Gastroesophageal sphincter (tissue), 4 donors: ENCODE measurements at places on chromosomes 16 and 17.

DNA sequence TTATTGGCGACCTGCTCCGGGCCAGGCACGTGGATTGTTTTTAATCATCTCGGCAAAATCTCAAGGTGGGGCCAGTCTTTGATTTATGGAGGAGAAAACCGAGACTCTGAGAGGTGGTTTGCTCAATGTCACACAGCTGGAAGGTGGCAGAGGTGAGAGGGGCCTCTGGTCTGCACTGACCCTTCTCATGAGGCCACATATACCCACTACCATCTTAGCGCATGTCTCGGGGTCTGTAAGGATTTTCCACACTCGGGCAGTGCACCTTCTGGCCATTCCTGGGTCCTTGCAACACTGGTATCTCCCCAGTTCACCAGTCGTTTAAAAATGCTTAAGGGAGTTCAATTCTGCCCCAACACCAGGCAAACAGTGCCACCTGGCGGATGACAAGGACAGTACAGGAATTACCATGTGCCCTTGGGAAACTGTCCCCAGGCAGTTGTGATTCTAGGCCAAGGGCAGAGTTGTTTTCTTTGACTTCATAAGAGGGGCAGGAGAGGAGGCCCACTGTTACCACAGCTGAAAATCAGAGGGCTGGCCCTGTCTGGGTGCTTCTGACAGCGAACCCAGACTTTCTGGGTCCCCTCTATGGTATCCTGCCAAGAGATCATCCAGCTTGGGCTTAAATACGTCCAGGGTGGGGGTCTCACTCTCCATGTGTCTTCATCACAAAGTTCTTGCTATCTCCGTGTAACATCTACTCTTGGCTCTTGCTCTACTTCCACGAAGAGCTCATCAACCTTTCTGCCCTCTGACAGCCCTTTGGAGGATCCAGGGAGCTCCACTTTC, 39.4 kb upstream of the RAI1 start:
- peak; percentile 81 for ATAC-seq

DNA sequence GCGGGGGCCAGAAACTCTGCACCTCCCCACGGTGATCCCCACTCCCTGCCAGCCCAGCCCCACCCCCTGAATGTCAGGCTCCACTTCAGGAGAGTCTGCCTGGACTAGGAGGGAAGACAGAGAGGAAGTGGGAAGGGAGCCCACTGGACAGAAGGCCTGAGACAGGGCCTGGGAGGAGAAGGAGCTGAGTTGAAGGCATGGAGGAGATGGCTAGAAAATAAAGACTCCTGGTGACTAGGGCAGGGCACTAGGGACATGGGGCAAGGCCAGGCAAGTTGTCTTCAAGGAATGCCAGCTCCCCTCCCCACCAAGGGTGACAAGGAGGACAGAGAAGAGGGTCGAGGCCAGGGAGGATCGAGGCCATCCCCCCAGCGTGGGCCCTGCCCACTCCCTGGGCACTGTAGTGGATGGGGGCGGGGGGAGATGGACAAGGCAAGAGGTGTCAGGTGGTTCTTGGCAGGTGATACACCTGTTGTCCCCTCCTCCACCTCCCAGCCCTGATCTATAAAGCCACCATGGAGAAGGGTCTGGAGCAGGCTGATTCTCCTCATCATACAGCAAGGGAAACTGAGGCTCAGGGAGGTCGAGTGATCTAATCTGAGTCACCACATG, 19.7 kb downstream of the SRCIN1 start:
- ATAC-seq: no peak

DNA sequence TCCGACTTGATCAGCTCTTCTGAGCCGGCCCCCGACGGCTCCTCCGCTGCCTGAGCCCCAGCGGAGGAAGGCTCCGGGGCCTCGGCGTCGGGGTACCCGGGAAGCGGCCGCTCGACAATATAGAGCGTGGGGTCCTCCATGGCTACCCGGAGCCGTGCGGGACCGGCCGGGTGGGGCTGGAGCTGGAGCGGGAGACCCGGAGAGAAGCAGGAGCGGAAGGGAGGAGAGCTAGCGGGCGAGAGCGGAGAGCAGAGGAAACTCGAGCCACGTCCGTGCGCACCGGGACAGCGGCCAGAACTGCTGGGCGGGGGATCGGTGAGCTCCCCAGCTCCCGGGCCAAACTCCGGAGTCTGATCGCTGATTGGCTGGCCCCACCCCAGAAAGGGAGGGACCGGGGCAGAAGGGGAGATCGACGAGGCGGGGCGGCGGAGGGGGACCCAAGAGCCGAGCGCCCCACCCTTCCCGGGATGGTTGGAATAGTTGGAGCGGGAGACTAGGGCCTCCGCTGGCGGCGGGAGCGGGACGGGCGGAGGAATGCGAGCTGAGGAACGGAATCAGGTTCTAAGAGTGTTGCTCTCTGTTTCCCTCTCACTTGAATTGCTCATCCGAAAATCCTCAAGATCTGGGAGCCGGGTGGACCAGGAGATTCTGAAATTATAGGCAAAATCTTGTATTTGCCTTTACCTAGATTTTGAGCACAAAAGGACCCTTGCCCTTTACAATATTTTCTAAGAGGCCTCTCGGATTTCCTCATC, at the start of gene CAVIN1:
Gene CAVIN1, minus strand, starts transcription at position 299 of the 755 bp plus-strand sequence. Its CDS starts 159 bp downstream, at position 140.
- peak; percentile 93 for ATAC-seq

GRCh38 chr16:12498077-12498476, 305.6 kb downstream of the CPPED1 start:
- no peak for ATAC-seq

GRCh38 chr17:78475211-78475610, 96.8 kb downstream of the PGS1 start:
- ATAC-seq: no peak
